ENCODE measurements at places on chromosomes 7 and 10.

DNA sequence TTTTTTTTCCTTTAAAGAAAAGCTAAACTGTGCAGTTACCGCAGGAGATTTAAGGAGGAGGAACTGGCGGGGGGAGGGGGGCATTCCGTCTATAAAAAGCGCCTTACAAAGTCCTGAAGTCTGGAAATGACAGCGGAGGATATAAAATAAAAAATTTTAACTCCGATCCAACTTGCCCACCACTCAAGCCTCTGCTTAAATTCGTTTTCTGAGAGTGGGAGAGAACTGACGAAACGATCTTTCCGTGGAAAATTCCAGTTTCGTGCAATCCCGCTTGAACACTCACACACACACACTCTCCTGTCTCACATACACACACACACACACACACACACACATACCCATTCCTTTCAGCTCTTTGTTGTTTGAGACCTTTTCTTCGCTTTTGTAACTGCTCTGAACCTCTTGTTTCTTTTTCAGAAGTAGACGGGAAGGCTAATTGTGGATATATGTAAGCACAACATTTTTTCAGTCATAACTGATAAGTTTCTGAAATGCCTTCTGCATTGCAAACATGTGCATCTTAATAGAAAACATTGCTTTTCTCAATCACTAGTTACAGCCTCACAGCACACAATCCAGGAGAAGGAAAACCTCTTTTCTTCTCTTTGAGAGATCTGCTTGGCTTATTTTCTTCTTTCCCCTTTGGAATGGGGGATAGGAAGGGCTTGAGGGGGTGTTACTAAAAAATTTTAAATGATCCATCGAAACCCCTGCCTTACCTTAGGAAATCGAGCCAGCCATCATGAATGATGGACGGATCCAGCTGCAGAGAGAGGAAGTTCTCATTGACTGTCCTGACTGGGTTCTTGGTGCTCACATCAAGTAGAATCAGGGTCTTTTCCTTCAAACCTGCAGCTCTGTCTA, 628 bp downstream of the HPSE2 start:
- no peak for DNase-seq

GRCh38 chr7:141511676-141512396, 39.4 kb upstream of the AGK start:
- DNase-seq, result no peak

DNA sequence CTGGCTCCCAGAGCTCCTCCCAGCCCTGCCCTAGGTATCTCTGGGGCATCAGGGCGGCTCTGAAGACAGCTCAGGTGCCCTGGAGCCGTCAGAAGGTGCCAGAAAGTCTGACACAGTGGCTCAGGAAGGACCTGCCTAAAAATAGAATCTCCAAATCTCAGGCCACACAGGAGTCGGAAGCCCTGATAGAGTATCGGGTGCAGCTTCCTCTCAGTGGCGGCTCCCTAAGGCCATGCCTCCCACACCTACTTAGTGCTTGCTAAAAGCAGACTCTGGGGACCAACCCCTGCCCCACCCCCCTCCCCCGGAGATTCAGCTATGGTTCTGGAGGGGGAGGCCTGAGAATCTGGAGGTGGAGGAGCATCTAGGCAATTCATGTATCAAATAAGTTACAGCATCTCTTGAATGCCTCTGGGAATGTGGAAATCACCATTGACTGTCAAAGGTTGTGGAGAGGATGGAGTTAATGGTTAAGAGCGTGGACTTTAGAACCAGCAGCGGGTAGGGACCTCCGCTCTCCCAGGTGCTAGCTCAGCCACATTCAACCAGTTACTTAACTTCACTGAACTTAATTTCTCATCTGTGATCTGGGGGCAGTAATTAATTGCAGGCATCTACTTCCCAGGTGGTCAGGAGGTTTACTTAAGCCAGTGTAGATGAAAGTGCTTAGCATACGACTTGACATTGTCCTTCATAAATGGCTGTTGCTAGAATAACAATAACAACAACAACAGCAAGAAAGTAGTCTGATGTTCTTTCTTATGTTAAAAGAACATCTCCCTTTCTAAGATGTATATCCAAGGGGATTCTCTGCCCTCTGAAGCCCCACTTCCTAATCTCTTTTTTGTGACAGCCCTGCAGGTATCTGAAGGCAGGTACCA, 38.6 kb upstream of the MXI1 start:
- no peak for DNase-seq

- no peak for DNase-seq
Measured at GRCh38 chr10:120701381-120701780, 149.8 kb upstream of the WDR11 start.

DNA sequence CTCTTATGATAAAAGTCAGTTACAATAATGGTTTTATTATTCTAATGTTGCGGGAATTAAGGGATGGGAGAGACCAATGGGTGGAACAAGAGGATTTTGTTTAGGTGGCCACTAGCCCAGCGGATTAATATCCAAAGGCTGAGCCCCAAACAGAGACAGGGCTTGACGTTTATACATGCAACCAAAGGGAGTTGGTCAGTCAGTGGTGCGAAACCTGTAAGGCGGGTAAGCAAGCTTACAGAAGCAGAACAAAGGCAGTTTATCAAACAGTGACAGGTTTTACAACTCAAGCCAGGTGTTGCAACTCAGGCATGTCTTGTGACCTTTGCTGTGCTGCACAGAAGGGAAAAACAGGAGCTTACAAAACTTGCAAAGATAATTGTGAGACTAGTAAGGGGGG, 622.9 kb upstream of the MBL2 start:
- DNase-seq, result no peak

DNA sequence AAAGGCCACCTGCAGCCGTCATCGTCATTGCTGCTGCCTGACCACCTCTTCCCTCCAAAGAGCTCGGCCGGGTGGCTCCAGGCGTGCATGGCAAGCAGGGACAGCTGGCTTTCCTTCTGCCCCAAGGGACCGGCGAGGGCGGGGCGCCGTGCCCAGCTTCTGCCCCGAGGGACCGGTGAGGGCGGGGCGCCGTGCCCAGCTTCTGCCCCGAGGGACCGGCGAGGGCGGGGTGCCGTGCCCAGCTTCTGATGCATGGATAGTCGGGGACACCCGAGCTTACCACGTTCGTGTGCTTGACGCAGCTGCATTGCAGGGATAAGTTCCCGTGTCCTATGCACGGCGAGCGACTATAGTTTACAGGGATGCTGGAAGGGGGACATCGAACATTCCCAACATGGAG, 27.0 kb downstream of the CFAP46 start:
- DNase-seq, result no peak

- DNase-seq, result no peak
Measured at GRCh38 chr10:42952349-42952748, 124.5 kb upstream of the RET start.

DNA sequence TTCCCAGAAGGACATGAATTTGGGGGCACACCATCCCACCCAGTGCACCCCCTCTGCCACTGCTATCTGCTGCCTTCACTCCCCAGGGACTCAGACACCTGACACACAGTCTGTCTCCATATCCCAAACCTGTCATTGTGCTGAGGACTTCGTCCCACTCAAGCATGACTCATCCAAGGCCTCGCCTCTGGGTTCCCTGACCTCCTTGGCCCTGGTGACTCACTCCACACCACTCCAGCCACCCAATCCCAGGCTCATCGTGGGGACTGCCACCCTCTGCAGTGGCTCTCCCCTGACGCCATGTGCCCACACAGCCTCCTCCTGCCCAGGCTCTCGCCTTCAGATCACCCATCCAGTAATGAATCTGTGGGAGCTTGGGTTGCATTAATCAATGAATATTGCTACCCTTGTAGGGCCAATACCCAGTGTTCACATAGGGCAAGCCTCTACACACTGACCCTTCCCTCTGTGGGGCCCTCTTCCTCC, 6.6 kb upstream of the INSIG1 start:
- no peak for DNase-seq

- DNase-seq, result no peak
Measured at GRCh38 chr7:158531661-158532060, 56.0 kb downstream of the PTPRN2 start.
